Mesothelial cell of epicardium (in vitro differentiated cells): ENCODE measurements at places on chromosomes 4 and X.
A peak's percentile ranks its signal among the peaks of the same experiment; 100 is the strongest.

- DNase-seq = no peak
Observed at GRCh38 chr4:183492791-183493222, 12.1 kb upstream of the ING2 start.

DNA sequence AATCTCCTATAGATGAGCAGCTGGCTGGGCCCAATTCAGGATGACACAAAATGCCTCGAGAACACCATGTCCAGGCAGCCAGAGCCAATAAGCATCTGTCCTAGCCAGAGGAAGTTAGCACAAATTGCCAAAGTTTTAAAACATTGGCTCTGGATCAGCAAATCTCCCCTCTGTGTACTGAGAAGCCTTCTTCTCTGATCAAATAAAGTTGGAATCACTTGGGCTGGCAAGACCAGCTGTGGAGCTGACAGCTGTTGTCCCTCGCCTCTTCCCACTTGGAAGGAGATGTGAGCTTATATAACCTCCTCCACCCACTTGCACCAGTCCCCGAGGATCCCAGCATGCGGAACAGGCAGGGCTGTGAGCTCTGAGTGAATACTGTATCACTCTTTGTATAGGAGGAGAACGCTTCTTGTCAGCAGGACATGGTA, 183.9 kb downstream of the OPHN1 start:
- DNase-seq = no peak

GRCh38 chr4:121794505-121795188, 6.5 kb upstream of the EXOSC9 start:
- DNase-seq = no peak

DNA sequence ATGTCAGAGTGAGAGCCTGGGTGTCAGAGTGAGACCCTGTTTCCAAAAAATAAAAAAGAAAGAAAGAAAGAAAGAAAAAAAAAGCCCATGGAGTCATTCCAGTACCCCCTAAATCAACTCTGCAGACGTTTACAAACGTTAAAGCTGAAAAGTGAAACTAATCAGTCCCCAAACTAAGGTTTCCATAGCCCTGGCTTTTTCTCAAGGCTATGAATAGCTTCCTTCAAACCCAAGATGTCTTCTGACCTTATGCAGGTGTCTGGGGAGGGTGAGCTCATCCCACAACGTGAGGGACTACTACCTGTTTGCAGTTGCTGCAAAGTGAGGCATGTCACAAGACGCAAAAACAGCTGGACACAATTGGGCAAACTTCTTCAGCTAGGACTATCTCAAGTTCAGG, 144.0 kb downstream of the SH3KBP1 start:
- DNase-seq = no peak

DNA sequence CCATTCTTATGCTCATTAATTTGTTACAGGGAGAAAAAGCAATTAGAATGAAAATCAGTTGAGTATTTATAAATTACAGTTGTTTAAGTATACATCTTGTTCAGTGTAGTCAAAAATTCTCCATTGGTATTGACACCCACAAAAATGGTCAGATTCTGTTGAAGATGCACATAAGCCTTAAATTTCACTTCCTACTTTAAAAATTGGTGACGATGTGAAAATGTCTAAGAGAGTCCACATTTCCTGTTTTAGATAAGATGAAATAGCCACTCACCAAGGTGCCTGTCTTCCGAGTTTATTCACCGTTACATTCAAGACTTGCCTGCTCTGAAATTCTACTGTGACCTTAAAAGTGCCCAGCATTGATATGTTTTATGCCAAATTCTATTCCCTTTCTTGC, 93.6 kb downstream of the GPR143 start:
- DNase-seq = no peak

- DNase-seq = no peak
Observed at GRCh38 chr4:19650903-19651864, 600.5 kb upstream of the SLIT2 start.

- DNase-seq = no peak
Observed at GRCh38 chr4:57734104-57734670, 624.0 kb upstream of the IGFBP7 start.

- DNase-seq = no peak
Observed at GRCh38 chr4:18049446-18049845, 27.9 kb upstream of the LCORL start.

GRCh38 chrX:10190367-10190766, 33.6 kb downstream of the CLCN4 start:
- DNase-seq = no peak

DNA sequence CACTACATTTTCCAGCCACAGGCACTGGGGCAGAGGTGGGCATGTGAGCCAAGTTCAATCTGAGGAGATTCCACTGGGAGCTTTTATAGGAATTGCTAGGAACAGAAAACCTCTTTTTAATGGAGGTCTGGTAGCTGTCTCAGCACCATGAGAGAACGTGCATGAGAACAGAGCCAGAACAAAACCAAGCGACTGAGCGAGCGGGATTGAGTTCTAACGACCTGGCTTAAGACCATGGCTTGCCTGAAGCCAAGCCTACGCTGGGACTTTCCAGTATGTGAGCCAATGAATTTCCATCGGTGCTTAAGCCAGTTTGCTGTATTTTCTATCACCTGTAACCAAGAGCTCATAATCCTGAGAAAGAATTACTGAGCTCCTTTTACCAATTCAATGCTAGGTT, 183.7 kb downstream of the NR3C2 start:
- no peak for DNase-seq

GRCh38 chr4:186144946-186145569, 40.6 kb downstream of the FAM149A start:
- peak; percentile 75 for DNase-seq

GRCh38 chrX:139120760-139121159, 409.2 kb upstream of the FGF13 start:
- no peak for DNase-seq

GRCh38 chrX:112521676-112522075, 158.1 kb downstream of the LHFPL1 start:
- DNase-seq = no peak

DNA sequence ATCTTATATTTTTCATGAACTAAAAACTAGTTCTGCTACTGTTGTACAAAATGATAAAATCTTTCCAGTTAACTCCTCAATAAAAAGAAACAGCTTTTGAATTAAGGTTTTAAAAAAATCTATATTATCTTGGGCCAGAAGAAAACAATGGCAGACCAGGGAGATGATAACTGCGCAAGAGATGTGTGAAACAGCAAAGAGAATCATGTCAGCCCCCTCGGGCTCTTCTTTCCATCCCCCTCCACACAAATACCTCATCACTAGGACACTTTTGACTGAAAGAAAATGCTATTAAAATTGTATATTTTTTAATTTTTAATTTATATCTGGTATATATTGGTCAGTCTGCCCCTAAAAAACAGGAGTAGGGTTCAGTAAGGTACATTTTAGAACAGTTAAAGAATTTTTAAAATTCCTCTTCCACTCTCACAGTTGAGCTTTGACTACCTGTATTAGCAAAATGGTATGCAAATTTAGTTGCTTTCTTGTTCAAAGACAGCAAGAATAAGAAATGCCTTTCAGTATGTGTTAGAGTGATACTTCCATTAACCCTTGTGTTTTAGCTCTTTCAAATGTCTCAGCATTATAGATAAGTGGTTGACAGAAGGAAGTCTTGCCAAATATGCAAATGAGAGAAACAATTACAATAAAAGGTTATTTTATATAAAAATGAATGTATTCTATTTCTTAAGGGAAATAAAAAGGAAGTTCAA, 36.4 kb upstream of the LCORL start:
- no peak for DNase-seq

DNA sequence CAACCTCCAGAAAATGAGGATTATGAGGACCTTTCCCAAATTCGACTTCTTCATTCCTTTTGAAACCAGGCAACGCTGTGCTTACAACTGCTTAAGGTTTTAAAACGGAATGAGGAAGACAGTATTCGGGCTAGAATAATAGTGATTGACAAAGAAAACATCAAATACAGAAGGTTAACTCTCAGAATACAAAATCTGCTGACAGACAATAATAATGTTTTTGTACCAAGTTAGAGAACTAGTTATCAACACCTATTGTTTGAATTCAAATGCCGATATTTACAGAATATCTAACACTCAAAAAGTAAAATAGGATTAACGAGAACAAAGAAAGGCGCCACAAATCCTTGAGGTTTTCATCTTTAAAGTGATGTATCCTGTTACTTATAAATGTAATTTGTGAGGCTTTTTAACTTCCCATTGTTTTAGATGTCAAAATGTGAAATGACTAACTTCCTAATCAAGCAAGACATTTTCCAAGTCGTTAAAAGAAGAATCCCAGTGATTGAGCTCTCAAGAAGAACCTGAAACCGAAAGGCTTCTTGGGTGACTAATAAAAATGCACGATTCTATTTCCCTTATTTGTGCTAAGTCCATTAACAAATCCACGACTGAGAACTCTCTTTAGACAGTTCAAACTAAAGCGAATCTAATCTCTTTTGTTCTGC, 118.3 kb downstream of the SORBS2 start:
- no peak for DNase-seq

- DNase-seq = peak; percentile 20
Observed at GRCh38 chr4:83535520-83536361, at the start of gene GPAT3. Gene GPAT3 (plus strand): TSS chr4:83536108. CDS start chr4:83536623, 515 bp downstream.

GRCh38 chrX:118558926-118559325, 63.3 kb downstream of the DOCK11 start:
- DNase-seq = no peak

DNA sequence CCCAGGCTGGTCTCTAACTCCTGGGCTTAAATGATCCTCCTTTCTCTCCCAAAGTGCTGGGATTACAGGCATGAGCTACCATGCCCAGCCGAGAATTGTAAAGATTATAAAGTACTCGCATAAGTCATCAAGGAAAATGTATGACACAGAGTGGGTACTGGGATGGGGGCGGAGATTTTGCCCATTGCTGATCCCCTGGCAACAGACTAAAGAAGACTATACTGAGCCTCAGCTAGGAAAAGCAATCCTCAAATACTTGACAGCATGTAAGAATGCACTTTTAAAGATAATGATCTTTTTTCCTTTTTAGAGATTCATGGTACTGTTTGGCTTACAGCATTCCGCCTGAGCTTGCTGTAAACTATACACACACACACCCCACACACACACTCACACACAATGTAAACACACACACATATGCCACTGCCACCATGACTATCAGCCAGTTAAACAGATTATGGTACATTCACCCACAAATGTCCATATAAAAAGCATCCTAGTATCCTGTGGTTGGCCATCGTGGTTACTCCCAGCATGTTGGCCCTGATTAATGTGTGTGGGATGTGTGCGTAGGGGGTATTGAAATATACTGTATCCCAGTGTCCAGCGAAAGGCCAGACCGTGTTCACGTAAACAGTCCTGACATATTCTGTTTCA, 113.0 kb downstream of the AMELX start:
- DNase-seq = no peak

GRCh38 chrX:386239-386767, 404 bp downstream of the PPP2R3B start:
- DNase-seq = no peak

GRCh38 chr4:106245176-106245575, 70.8 kb downstream of the TBCK start:
- no peak for DNase-seq

- no peak for DNase-seq
Observed at GRCh38 chr4:168683595-168683994, 186.7 kb downstream of the PALLD start.

DNA sequence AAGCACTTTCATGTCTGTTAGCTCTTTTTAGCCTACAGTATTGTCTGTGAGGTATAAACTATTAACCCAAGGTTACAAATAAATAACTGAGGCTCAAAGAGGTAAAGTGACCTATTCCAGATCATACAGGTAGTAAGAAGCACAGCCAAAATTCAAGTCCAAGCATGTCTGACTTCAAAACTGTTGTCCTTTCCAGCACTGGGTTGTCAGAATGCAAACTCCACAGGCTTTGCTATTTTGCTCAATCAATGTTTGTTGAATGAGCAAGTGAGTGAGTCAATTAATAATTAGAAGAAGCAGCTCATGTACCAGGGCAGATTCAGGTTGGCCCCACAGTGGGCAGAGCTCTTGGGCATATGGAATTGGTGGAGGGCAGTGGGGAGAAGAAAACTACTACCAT, 134.1 kb upstream of the ARHGEF9 start:
- no peak for DNase-seq

- DNase-seq = no peak
Observed at GRCh38 chr4:66351761-66352160, 681.5 kb upstream of the EPHA5 start.

- no peak for DNase-seq
Observed at GRCh38 chr4:26609868-26610267, 26.0 kb downstream of the TBC1D19 start.

DNA sequence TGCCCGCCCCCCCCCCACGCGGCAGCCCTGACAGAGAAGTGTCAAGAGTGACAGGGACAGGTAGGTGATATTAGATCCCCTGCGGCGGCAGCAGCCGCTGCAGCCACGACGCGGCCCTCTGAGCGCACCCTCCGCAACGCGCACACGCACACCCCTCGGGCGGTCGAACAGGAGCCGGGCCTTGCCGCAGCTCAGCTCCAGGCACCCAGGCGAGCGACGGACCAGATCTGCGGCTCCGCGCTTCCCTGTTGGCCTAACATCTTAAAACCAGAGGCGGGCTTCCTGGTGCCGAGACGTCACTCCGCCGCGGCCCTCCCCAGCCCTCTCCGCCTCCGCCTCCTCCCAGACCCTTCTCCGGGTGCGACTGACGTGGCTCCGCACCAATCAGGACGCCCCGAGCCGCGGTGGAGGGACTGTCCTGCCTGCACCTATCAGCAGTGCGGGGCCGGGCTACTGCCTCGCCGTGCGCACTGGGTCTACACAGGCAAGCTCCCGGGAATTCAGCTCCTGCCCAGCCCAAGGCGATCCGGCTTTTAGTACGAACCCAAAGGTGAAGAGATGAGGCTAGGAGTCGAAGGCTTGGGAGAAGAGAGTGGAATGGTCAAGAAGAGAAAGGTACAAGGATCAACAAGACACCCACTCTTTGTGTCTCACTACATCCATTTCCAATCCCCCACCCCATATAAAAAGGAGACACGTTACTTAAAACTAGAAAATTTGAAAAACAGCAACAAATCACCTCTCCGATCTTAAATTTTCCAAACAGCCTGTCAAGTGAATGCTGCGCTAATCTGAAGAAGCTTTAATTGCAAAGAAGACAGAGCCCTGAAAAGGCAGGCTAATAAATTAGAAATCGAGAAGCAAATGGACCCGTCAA, at the start of gene PITX2:
Gene PITX2, minus strand, starts transcription at position 237 of the 877 bp plus-strand sequence. CDS start 617 bp downstream, outside the sequence.
- DNase-seq = peak; percentile 99

DNA sequence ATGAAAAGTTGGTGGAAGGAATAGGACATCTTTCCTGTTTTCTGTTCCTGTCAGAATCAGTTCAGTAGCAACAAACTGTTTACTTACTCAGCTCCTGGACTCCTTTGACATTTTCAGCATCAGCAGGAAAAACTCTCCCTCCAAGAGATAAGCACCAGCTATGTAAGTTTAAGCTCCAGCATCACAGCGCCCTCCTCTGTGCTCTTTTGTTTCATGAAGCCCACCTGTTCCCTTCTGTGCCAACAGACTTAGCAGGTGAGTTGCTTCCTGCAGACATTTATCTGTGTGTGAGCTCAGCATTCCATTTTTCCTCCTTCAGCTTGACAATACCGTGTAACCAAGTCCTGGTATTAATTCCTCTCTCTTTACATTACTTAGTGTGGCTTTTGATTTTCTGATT, 644.1 kb upstream of the AGA start:
- DNase-seq = no peak

GRCh38 chrX:36908801-36909675, 99.1 kb upstream of the FAM47C start:
- no peak for DNase-seq
